Testis (tissue), 5 donors: ENCODE measurements at places on chromosomes 7 and 10. TPM values are rescaled to one million over a fixed set of nuclear protein-coding genes. Genes with fewer than 3 reads are reported as not detected.

Gene APBB1IP
- total RNA-seq: 0.55 TPM

Gene GOLGA7B
- 1.1 TPM for total RNA-seq

Gene GPR15LG
- not detected for total RNA-seq

Gene KNDC1
- 13.3 TPM for total RNA-seq

Gene MAGI2
- total RNA-seq: 11.2 TPM

Gene LIPK
- total RNA-seq: not detected

Gene THNSL1
- 6.7 TPM for total RNA-seq

Gene MSS51
- 6.0 TPM for total RNA-seq

Gene SFXN3
- total RNA-seq: 70.7 TPM
